ENCODE measurements at places on chromosomes 12 and 14. TPM values are rescaled to one million over a fixed set of nuclear protein-coding genes. Genes with fewer than 3 reads are reported as not detected.

GRCh38 chr14:40413136-40413535 lies 980.9 kb upstream of the FBXO33 start:
- H3K4me3 ChIP-seq, result no peak overlapping the region
- H3K4me1 ChIP-seq, result no peaks in the 10 kb centered on the region

DNA sequence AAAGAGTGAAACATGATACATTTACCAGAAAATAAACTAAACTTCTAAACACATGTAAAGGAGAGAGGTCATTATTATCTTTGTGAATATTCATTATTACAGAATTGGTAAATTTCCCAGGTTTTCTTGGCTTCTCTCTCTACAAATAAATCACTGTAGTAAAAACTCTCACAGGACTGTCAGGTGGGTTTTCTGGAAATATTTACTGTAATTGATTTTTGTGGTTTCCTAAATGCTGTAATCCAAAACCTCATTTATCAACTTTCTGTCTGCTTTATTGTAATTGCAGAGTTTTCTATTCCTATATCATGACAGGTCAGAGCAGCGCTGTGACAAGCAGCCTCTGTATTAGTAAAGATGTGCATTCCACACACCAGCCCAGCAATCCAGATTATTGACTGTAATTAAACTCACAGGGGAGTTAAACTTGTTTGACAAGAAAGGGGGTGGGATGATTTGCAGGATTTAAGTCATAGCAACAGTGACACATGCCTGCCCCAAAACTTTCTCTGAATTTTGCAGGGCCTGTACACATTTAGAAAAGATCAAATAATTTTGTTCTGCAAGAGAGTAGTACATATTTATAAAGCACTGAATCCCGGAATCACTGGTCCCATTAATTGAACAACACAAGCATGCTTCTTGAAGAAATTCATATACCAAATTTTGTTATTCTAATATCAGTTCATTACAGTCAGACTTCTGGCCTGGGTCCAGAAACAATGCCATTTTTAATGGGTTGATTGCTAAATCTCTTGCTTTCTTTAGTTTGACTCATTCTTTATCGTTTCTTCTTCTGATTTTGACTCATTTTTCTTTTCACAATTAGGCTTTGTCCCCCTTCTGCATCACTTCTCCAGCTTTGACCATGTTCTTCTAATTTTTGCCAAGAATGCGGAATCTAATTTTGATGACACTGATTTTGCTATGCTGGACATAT lies 42.2 kb downstream of the PTPRO start:
- no peak overlapping the region for H3K4me3 ChIP-seq
- DNase-seq, result no peak
- H3K36me3 ChIP-seq, result no peaks in the 10 kb centered on the region
- no peak overlapping the region for H3K27ac ChIP-seq
- no peaks in the 10 kb centered on the region for H3K4me1 ChIP-seq

DNA sequence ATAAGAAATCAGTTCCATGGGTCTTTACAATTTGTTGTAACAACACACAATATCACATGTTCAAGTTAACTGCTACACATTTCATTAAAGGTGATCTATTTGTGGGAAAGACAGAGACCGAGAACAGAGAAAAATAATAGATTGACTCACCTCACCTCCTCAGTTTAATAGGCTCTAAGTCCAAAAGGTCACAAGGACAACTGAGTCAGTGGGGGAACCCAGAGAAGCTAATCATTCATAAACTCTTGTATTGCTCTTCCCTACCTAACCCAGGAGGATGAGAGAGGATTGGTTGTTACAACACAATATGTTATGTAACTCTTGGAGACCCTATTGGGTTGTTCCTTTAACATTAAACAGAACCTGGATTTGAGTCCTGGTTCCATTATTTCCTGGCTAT lies 72.2 kb upstream of the CRY1 start:
- no peaks in the 10 kb centered on the region for H3K4me1 ChIP-seq
- H3K4me3 ChIP-seq, result no peak overlapping the region
- no peaks in the 10 kb centered on the region for H3K27me3 ChIP-seq
- DNase-seq, result no peak

- H3K4me1 ChIP-seq, result no peaks in the 10 kb centered on the region
- DNase-seq, result no peak
- H3K27me3 ChIP-seq, result no peaks in the 10 kb centered on the region
- no peak overlapping the region for H3K4me3 ChIP-seq
These were observed 28.2 kb upstream of the TMEM106C start for GRCh38 chr12:47935184-47935583.

GRCh38 chr14:32426028-32426427 lies 96.9 kb downstream of the AKAP6 start:
- H3K27ac ChIP-seq, result no peak overlapping the region
- H3K4me3 ChIP-seq, result no peak overlapping the region
- H3K27me3 ChIP-seq, result no peaks in the 10 kb centered on the region
- no peak for DNase-seq
- H3K36me3 ChIP-seq, result no peaks in the 10 kb centered on the region
- H3K4me1 ChIP-seq, result no peaks in the 10 kb centered on the region

GRCh38 chr12:29534935-29535334 lies 37.4 kb upstream of the OVCH1 start:
- H3K27ac ChIP-seq, result no peak overlapping the region
- H3K4me1 ChIP-seq, result no peaks in the 10 kb centered on the region
- DNase-seq, result no peak
- H3K36me3 ChIP-seq, result no peaks in the 10 kb centered on the region
- no peaks in the 10 kb centered on the region for H3K27me3 ChIP-seq
- H3K4me3 ChIP-seq, result no peak overlapping the region

- peaks cover 50% of the 10 kb centered on the region for H3K36me3 ChIP-seq
- H3K4me1 ChIP-seq, result no peaks in the 10 kb centered on the region
- H3K27me3 ChIP-seq, result no peaks in the 10 kb centered on the region
These were observed 41.9 kb downstream of the SPTLC2 start for GRCh38 chr14:77574446-77575115.

DNA sequence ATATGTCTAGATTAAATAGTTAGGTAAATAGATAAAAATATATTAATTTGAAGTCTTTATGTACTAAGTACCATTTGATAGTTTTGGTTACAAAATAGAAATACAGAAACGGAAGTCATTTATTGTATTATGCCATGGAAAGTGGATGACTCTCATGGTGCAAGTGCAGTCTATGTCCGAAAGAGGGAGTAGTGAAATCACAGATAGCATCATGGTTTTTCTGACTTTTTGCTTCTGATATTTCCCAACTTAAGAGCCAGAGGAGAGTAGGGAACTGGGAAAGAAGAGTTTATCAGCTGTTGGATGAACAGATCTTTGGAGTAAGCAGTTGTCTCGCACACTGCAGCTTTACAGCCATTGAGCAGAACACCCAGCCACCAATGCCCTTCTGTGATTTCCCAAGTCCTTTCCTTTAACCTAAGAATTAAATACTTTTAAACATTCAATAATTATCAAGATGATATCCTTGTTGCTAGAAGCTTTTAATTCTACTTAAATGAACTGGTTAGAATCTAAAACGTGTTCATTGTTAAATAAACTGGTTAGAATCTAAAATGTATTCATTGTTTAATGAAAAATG lies 18.4 kb upstream of the SRGAP1 start:
- no peaks in the 10 kb centered on the region for H3K36me3 ChIP-seq
- H3K27ac ChIP-seq, result no peak overlapping the region
- H3K4me1 ChIP-seq, result no peaks in the 10 kb centered on the region
- H3K27me3 ChIP-seq, result no peaks in the 10 kb centered on the region
- H3K4me3 ChIP-seq, result no peak overlapping the region
- peak; percentile 32 for DNase-seq

DNA sequence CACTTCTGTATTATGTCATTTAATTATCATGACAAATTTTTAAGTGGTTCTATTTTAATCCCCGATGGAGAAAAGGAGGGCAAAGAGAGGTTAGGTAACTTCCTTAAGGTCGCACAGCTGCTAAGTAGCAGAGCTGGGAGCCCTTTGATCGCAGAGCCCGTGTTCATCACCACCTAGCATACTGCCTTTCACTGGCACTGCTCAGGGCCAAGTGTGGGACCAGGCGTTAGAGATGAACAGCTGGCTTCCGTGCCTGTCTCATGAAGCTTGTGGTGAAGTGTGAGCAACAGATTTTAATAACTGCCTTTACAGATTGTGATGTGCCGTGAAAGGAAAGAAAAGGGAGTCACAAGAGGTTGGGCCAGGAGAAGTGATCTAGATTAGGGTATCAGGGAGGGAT lies 273.6 kb downstream of the AKAP6 start:
- no peaks in the 10 kb centered on the region for H3K36me3 ChIP-seq
- H3K27me3 ChIP-seq, result no peaks in the 10 kb centered on the region
- no peak overlapping the region for H3K27ac ChIP-seq
- DNase-seq, result no peak
- H3K4me3 ChIP-seq, result no peak overlapping the region

- no peaks in the 10 kb centered on the region for H3K36me3 ChIP-seq
- no peak overlapping the region for H3K4me3 ChIP-seq
- no peaks in the 10 kb centered on the region for H3K27me3 ChIP-seq
- no peak overlapping the region for H3K27ac ChIP-seq
- no peaks in the 10 kb centered on the region for H3K4me1 ChIP-seq
These were observed 361.1 kb upstream of the DDHD1 start for GRCh38 chr14:53514197-53514596.

GRCh38 chr14:48584031-48584430 lies 908.6 kb upstream of the MDGA2 start:
- H3K4me3 ChIP-seq, result no peak overlapping the region
- DNase-seq, result no peak
- H3K4me1 ChIP-seq, result no peaks in the 10 kb centered on the region
- no peak overlapping the region for H3K27ac ChIP-seq
- H3K27me3 ChIP-seq, result no peaks in the 10 kb centered on the region

DNA sequence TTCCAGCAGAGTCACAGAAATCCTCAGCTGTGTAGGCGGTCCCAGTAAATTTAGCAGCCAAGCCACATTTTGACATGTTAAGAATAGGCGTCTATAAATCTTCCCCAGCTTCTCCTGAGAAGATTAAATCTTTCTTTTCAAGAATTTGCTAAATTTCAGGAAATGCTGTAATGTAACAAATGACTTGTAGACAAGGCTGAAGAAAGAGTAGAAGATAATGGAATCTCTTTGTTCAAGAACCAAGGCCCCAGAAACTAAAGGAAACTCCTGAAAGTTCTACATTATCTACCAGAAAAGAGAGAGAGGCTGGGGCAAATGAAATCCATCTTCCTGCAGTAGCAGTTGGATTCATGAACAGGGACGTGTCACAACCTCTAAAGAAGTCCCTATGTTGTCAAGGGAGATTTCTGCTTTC lies 760.3 kb downstream of the NOVA1 start:
- no peaks in the 10 kb centered on the region for H3K27me3 ChIP-seq
- no peak overlapping the region for H3K27ac ChIP-seq
- no peaks in the 10 kb centered on the region for H3K4me1 ChIP-seq

GRCh38 chr14:105578070-105578469 lies 51.7 kb downstream of the TMEM121 start:
- no peak overlapping the region for H3K4me3 ChIP-seq
- H3K27ac ChIP-seq, result peak overlapping the region; percentile 95
- peaks cover 56% of the 10 kb centered on the region for H3K4me1 ChIP-seq
- DNase-seq, result no peak
- H3K36me3 ChIP-seq, result peaks cover 3% of the 10 kb centered on the region

GRCh38 chr12:47141459-47141858 lies 61.7 kb upstream of the AMIGO2 start:
- no peak overlapping the region for H3K27ac ChIP-seq
- no peaks in the 10 kb centered on the region for H3K36me3 ChIP-seq

DNA sequence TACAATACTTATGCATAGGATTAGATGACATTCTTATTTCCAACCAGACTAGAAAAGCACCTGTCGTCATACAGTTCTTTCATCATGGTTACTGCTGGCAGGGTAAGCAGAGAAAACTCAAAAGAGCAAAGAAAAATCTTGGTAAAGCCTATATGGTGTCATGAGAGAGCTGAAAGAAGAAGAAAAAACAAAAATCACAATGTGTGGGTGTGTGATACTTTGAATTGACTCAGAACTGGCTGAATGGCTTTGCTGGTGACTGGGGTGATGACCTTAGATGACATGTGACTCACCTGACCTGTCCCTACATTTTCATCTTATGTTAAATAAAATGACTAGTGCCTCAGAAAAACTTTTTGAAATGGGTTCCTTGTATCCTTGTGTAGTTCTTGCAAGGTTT lies 278.1 kb upstream of the LMO3 start:
- no peaks in the 10 kb centered on the region for H3K27me3 ChIP-seq
- H3K4me1 ChIP-seq, result no peaks in the 10 kb centered on the region
- H3K36me3 ChIP-seq, result no peaks in the 10 kb centered on the region
- no peak overlapping the region for H3K4me3 ChIP-seq
- no peak overlapping the region for H3K27ac ChIP-seq
- DNase-seq, result no peak

BCL2L14 gene
- total RNA-seq, result not detected

WNT1 gene
- total RNA-seq, result not detected

LYZ gene
- total RNA-seq, result 8.5 TPM

ASCL1 gene
- total RNA-seq, result not detected

RPGRIP1 gene
- 0.86 TPM for total RNA-seq

OTOGL gene
- not detected for total RNA-seq

NOS1 gene
- total RNA-seq, result not detected

PRKAB1 gene
- 59.6 TPM for total RNA-seq

KRT75 gene
- not detected for total RNA-seq

ATG2B gene
- 39.6 TPM for total RNA-seq

CD4 gene
- 0.49 TPM for total RNA-seq
